ENCODE measurements at places on chromosomes 16 and 17. TPM values are rescaled to one million over a fixed set of nuclear protein-coding genes. Genes with fewer than 3 reads are reported as not detected.

Gene NME2
- total RNA-seq, result 256 TPM

DNA sequence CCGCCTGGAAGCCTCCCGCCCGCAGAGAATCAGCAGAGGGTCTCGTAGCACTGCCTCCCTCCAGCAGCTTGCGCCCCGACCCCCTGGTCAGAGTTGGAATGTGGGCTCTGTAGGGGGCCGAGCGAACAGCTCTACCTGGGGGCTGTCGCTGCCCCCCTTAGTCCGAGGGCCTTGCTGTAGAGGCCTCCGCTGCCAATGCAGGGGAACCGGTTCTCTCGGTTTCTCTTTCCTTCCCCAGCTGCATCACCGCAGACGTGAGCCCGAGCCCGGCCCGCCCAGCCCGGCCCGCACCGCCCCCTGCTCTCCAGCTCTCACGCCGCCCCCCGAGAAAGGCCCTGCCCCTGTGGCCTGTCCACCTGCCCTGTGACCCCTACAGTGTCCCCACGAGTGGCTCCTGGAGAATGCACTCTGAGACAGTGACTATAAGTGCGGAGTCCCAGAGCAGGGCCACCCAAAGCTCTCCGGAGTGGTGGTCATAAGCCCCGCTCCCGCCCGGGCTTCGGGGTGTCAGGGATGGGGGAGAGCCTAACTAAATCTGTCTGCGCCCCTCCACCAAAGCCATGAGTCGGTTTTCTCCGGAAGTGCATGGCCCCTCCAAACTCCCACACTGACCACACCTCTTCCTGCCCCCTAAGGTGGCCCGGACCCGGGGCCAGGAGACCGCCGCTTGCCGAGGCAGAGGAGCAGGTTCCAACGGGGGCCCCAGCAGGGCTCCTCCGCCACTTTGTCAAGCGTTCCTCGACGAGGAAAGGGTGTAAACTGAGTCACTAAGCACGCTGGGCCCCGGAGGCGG lies 1.7 kb downstream of the ARHGAP27 start:
- DNase-seq, result no peak
- H3K4me3 ChIP-seq, result peak overlapping the region; percentile 90
- no peaks in the 10 kb centered on the region for H3K36me3 ChIP-seq
- H3K27ac ChIP-seq, result no peak overlapping the region

Gene TMEM132E
- total RNA-seq, result not detected

- peak overlapping the region; percentile 21 for H3K4me3 ChIP-seq
- peaks cover 3% of the 10 kb centered on the region for H3K36me3 ChIP-seq
- H3K4me1 ChIP-seq, result peaks cover 28% of the 10 kb centered on the region
- H3K27me3 ChIP-seq, result no peaks in the 10 kb centered on the region
Observed at GRCh38 chr17:63066158-63066813, 100.3 kb downstream of the TANC2 start.
